Activated CD8-positive, alpha-beta memory T cell treated with anti-CD3 and anti-CD28 coated beads for 4 hours (primary cell): ENCODE measurements at places on chromosomes 4 and X.

GRCh38 chrX:96126182-96126581 lies 558.5 kb upstream of the DIAPH2 start:
- no peak for DNase-seq

- DNase-seq = no peak
These were observed 338.1 kb downstream of the BCOR start for GRCh38 chrX:39759526-39760224.

DNA sequence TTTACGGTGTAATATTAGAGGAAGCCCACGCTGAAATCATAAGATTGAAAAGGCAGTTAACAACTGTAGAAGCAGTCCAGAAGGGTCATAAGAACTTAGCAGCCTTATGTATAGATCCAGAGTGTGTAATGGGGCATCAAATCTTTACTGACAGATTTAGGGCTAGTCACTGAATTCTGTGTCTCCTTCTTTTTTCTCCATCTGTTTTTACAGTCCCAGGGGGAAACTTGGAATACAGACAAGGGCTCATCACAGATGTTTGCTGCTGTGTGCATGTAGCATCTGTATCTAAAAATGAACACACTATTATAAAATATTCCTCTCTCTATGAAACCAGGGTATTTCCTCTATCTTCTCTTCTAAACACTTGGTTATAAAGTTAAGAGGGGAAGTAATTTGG lies 43.9 kb downstream of the CYSLTR1 start:
- DNase-seq = no peak

DNA sequence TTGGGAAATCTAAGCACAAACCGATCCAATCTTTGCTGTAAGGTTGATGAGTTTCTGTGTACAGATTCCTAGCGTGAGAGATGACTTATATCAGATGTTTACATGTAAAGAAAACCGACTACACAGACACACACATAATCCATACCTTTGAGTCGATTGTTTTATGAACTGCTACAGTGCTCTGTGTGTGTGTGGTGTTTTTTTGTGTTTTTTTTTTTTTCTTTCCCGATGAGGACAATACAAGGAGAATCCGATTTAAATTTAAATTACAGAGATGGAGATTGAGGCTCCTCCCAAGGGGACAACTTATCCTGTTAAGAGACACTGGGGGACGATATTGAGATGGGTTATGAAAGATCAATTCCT lies 461 bp upstream of the SLC9A6 start:
- DNase-seq = no peak

- DNase-seq = no peak
These were observed 329.2 kb upstream of the EPHA5 start for GRCh38 chr4:65999518-65999871.

DNA sequence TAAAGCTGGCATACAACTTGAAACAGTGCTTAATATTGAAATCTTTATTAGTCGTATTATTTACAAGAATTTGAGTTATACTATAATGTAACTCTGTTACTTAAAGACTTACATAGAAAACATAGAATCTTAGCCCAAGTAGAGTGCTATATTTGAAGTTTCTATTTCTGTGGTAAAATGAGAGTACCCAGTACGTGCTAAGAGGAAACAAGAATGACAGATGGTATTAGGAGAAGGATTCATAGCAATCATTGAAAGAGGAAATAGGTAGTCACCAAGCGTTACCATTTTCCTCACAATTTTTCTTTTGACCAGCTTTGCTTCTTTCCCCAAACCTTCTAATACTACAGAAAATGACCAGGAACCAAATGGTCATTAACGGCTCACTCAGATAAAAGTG lies 412.1 kb upstream of the GRIA3 start:
- no peak for DNase-seq

DNA sequence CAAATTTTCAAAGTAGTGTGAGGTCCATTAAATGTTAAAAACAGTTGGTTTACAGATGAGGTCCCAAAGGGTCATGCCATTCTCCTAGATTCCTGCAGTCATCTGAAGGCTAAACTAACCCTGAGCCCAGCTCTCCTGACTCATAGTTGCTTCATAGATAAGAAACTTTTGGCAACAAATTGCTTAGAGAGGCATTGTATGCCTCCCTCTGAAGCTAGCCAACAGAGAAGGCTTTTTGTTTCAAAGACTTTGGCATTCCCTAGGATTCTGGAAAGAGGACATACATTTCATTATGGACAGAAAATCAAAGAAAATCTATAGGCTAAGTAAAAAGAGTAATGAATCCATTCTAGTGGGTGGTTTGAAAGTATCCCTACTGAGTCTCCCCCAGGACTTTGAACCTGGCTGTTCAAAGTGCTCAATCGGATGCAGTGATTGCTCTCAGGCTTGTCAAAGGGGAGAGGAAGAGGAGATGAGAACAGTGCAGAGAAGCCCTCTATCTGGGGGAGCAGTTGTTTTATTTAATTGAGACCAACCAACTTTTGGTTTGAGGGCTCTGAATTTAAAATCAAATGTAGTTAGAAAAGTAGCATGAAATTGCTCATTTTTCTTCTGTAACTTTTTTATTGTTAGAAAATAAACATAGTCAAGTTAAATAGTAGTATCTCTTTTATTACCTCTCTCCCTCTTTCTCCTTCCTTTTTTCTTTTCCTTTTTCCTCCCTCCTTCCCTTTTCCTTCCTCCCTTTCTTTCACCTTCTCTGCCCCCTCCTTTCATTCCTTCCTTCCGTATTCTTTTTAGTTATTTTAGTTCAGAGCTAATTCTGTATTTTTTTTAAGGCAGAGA lies 72.3 kb upstream of the ZNF518B start:
- no peak for DNase-seq
